ENCODE measurements at places on chromosomes 5 and 9.

DNA sequence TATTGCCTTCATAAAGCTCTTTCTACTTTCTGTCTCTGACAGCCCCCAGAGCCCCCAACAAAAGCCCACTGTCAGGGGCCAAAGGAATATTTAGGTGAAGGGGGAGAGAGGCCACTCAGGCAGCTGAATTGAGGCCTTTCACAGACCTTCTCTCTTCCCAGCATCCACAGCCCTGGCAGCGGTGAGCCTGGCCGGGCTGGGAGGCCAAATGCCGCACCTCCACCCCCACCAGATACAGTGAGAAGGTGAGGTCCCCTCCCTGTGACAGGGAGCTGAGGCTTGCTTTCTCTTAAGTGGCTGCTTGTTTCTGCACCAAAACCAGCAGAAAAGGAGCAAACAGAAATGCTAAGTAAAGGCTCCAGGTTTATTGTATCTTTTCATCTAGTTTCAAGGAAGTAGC is 168.1 kb downstream of the ROR2 start:
- no peak for DNase-seq

DNA sequence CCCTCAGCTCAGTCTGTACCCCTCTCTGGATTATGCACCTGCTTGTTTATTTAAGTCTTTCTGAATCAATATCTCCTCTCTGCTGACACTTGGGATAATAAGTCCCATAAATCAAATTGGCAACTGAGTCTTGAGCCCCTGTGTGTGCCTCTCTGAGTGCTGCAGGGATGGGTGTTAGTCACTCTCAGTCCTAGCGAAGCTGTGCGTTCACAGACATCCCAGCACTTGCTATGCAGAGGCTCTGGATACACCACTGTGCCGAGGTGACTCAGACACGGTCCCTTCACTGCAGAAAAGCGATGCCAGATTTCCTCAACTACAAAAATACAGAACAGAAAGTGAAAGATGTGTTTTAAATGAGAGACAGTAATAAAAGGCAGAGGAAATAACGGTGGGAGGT is 4.1 kb upstream of the KCNMB1 start:
- DNase-seq, result no peak

DNA sequence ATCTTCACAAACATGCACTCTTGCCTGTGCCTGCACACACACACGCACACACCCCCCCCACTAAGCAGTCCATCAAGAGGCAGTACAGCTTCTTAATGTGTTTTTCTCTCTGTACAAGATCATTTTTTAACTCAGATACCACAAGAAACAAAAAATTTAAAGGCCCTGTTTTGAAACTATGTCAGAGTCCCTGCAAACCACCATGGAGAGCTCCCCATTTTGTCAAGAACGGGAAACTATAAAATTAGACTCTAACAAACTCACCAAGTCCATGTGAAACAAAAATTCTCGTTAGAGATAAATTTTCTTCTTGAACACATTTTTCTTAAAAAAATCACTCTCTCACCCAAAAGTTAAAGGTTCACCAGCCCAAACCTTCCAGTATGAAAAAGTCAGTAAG is 86.3 kb downstream of the ELAVL2 start:
- DNase-seq, result no peak

DNA sequence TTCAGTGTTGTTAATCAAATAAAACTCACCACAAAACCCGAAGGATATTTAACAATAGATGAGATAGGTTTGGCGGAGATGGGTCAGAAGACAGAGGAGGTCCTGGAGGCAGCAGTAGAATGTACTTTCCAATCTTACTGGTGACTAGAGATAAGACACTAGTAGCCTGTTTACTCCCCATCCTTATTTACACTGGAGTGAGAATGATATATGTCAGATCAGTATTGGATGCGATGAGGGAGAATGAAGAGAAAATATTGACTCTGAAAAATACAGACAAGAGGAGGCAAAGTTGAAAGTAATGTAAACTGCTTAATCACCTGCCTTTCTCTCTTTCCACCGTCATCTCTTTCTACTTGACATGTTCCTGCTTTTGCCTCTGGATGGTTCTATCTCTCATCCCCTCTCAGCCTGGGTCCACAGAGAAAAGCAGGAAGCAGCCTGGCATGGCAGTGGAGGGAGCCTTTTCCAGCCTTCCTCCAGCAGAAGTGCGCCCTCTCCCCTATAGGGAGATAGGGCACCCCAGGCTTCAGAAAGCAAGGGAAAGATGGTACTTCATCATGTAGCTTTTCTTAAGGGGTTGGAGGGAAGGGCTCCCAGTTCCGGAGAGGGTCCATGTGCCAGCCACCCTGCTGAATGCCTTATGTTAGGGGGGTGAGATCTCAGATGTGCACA is 11.1 kb downstream of the PALM2AKAP2 start:
- DNase-seq, result no peak

GRCh38 chr9:130474106-130474505 is 29.3 kb downstream of the ASS1 start:
- no peak for DNase-seq

- no peak for DNase-seq
Measured at GRCh38 chr9:34254141-34254913, 74.7 kb downstream of the KIF24 start.

DNA sequence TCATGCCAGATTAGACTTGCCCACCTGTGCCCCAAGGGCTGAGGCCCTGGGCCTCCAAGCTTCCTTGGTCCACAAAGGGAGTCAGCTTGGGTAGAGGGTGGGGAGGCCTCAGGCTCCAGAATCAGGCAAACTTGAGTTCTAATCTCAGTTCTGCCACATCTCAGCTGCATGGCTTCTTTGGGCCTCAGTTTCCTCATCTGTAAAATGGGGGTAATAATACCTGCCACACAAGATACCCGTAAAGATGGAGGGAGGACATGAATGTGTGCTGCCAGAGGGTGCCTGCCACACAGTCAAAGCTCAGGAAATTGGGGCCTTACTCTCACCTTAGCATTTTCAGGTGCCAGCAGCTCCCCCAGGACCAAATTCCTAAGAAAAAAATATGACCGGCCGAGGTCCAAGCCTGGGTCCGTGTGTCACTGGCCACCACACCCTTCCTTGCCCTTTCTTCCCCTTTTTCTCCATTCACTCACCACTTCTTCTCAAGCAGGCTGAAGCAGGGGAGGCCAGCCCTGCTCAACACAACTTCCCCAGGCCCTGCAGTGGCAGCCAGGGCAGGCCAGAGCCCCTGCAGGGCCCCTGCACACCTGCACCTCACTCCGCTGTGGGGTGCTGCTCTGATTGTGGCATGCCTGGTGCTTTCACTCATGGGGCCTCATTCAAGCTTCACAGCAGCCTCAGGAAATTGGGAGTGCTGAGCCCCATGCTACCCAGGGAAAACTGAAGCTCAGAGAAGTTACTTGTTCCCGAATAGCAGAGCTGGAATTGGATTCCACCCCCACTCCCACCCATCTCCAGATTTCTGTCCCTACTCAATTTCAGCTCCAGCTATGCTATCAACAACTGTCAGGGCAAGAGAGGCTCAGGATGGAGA is 3.9 kb downstream of the RGS14 start:
- DNase-seq, result no peak

- DNase-seq, result no peak
Measured at GRCh38 chr9:20280330-20280729, 342.0 kb downstream of the MLLT3 start.

- no peak for DNase-seq
Measured at GRCh38 chr5:113379936-113380806, 54.6 kb downstream of the TSSK1B start.

DNA sequence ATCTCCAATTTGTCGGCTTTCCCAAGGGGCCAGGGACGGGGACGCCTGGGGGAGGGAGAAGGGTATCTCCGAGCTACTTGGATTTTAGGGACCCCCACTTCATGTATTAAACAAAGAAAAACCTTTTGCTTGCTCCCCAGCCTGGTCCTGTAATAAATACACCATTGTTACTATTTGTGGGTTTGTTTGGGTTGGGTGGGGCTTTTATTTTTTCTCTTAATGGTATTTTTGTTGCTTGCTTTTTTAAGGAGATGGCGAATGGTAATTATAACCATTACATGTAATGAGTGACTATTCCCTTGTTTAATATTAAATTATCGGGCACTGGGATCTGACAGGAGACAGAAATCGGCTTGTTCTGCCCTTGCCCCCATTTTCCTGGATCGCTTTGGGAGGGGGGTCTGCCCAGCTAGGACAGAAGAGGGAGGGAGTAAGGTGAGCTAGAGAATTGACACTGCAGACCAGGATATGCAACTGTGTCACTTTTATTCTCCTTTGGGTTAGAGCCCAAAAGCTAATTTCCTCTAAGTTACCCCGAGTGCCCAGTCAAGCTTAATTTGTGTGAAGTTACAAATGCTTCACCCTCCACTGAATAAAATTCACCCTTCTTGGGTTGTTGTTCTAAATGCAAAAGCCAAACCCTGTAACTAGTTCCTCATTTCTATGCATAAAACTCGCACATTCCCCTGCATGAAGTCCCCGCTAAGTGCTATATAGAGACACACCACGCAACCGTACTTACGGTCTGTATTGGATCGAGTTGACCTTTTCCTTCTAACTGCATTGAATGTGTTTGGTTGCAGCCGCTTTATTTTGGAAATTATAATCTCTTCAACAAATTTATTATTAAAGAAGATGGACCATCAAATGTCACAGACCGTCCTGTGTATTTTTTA is 1.6 kb upstream of the ZNF608 start:
- peak; percentile 55 for DNase-seq

GRCh38 chr9:99966001-99966400 is 59.5 kb downstream of the STX17 start:
- DNase-seq, result no peak

- DNase-seq, result no peak
Measured at GRCh38 chr5:151660616-151661495, 25.9 kb downstream of the SPARC start.

DNA sequence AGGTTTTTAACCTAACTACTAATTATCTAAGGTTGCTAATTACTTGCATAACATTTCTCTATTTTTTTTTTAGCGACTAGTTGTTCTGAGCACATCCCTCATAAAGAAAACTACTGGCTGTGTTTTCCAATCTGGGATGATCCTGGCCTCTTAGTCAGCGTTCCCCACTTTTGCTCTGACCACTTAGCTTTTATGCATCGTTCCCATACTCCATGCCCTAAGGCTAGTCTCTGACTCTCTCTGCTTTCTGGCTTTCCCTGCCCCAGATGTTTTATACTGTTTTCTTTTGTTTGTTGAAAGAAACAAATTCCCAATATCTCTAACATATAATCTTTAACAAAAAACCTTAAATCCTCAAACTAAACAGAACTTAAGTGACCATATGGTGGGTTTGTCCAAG is 217.9 kb downstream of the SPATA31D1 start:
- DNase-seq, result no peak

GRCh38 chr5:160453751-160454150 is 32.1 kb downstream of the PTTG1 start:
- DNase-seq, result no peak

GRCh38 chr9:75891771-75892215 is 1.3 kb downstream of the PCSK5 start:
- no peak for DNase-seq

GRCh38 chr5:171911152-171911551 is 95.3 kb downstream of the FBXW11 start:
- DNase-seq, result no peak

- no peak for DNase-seq
Measured at GRCh38 chr9:89958086-89958485, 353.3 kb downstream of the GADD45G start.

DNA sequence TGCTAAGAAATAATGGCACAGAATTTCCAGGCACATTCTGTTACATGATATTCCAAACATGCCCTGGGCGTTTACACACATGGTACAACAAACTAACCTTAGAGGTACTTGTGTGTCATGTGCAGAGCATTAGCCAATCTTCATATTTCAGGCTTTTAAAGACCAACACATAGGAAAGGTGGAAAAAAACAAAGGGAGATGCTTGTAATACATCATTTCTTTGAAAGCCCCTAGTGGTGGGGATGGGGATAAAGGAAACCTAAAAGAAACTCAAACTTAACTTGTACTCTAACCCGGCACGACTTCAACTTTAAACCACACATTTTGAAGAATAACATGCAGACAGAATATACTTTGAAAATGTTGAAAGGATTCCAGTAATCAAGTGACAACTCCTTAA is 133.6 kb downstream of the PTPRD start:
- DNase-seq, result peak; percentile 15

DNA sequence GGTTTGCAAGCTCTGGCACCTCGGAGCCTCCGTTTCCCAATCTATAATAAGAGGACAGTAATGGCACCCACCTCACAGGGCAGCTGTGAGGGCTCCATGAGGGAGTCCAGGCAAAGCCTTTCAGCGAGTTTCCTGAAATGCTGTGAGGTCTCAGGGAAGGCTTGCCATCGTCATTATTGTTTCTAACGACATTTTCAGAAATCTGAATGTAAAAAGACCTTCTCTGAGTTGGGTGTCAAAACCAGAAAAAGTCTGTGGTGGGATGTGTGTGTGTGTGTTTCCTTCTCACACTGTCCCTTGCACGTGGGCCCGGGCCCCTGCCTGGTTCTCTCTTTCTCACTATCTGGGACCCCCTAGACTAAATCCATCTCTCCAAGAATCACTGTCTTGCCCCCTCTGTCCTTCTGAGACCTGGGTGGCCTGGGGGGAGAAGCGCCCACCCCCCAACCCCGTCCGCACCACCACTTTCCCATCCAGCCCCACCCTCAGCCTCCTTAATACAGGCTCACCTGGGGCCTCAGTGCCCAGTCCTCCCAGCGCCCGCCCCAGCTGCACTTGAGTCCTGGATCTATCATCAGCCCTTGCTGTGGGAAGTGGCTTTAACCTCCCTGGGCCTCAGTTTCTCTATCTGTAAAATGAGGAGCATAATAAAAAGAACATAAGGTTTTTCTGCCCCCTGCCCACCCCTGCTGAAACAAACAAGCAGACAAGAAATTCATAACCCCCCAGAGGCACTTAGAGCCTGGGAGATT is 180.3 kb downstream of the C9orf50 start:
- no peak for DNase-seq

GRCh38 chr9:106859957-106860720 is 2.8 kb upstream of the ZNF462 start:
- DNase-seq, result no peak

- no peak for DNase-seq
Measured at GRCh38 chr9:16960084-16960483, 89.6 kb upstream of the BNC2 start.

Measured in NCI-H526 (cell line).